ENCODE measurements at places on chromosomes 4 and X. TPM values are rescaled to one million over a fixed set of nuclear protein-coding genes. Genes with fewer than 3 reads are reported as not detected.

GRCh38 chrX:80816051-80816450 lies 6.4 kb upstream of the BRWD3 start:
- H3K4me1 ChIP-seq: no peaks in the 10 kb centered on the region
- no peak overlapping the region for H3K4me3 ChIP-seq
- DNase-seq: no peak
- no peaks in the 10 kb centered on the region for H3K27me3 ChIP-seq
- no peaks in the 10 kb centered on the region for H3K36me3 ChIP-seq

DNA sequence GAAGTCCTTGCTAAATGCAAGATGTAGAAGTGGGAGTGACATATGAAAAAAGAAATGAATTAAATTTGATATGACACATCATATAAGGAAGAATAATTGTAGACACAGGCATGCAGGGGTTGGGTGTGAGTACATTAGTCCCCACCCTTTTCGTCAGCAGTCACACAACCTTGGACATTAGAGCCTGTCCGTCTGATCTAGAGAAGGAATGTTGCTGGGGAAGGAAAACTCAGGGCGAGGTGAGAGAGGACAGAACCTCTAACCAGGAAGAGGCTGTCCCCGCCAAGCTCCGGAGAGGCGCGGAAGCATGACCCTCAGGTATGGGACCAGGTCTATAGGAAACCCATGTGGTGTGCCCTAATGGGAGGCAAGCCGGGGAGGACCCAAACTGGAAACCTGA lies 102.1 kb downstream of the RELL1 start:
- H3K4me3 ChIP-seq: no peak overlapping the region
- no peaks in the 10 kb centered on the region for H3K27me3 ChIP-seq
- no peaks in the 10 kb centered on the region for H3K36me3 ChIP-seq

DNA sequence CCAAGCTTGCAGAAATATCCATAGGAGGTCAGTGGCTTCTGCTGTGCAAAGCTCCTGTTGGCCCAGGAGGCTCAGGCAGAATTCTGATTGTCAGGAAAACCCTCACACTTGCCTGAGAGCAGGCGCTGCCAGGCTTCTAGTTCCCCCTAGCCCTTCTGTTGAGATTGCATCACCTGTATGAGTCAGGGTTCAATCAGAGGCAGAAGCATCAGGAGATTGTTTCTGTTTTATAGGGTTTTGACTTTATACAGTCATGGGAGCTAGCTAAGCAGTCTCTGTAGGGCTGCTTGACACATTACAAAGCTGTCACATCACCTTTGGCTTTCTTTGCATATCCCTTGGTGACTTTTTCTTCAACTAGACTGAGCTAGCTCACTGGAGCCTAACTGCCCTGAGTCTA lies 27.8 kb downstream of the DIPK2B start:
- no peak overlapping the region for H3K27ac ChIP-seq
- no peak for DNase-seq

- no peaks in the 10 kb centered on the region for H3K36me3 ChIP-seq
- H3K27ac ChIP-seq: no peak overlapping the region
- no peak overlapping the region for H3K4me3 ChIP-seq
- DNase-seq: no peak
- H3K4me1 ChIP-seq: no peaks in the 10 kb centered on the region
Observed at GRCh38 chrX:43096830-43097229, 318.9 kb upstream of the PPP1R2C start.

GRCh38 chr4:74487771-74488170 lies 42.8 kb downstream of the AREG start:
- peaks cover 2% of the 10 kb centered on the region for H3K27me3 ChIP-seq
- H3K27ac ChIP-seq: no peak overlapping the region
- DNase-seq: no peak
- H3K36me3 ChIP-seq: no peaks in the 10 kb centered on the region
- H3K4me1 ChIP-seq: no peaks in the 10 kb centered on the region
- no peak overlapping the region for H3K4me3 ChIP-seq

GRCh38 chr4:78562687-78563086 lies 11.1 kb downstream of the ANXA3 start:
- no peaks in the 10 kb centered on the region for H3K36me3 ChIP-seq
- DNase-seq: no peak
- no peaks in the 10 kb centered on the region for H3K4me1 ChIP-seq
- no peak overlapping the region for H3K4me3 ChIP-seq
- no peaks in the 10 kb centered on the region for H3K27me3 ChIP-seq
- no peak overlapping the region for H3K27ac ChIP-seq

DNA sequence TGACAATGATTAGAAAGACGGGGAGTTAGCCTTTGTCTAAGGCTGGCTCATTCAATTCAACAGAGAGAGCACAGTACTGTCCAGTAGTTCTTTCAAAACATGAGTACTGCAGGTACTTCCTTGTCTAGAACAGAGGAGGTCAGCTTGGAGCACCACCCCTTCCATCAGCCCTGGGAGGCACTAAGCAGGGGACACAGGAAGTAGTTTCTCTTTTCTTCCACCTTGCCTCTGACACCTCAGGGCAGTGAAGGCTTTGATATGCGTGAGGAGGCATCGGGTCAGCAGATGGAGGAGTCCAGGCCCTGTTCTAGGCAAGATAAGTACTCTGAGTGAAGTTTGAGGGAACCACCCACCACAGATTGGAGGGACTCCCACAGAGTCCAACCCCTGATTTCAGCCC lies 33.1 kb downstream of the MAGEB10 start:
- H3K4me3 ChIP-seq: no peak overlapping the region
- DNase-seq: no peak
- H3K4me1 ChIP-seq: no peaks in the 10 kb centered on the region
- no peak overlapping the region for H3K27ac ChIP-seq
- no peaks in the 10 kb centered on the region for H3K36me3 ChIP-seq

GRCh38 chrX:26442340-26442739 lies 226.4 kb downstream of the MAGEB5 start:
- no peak overlapping the region for H3K4me3 ChIP-seq
- H3K36me3 ChIP-seq: no peaks in the 10 kb centered on the region
- H3K27ac ChIP-seq: no peak overlapping the region
- H3K27me3 ChIP-seq: no peaks in the 10 kb centered on the region
- no peaks in the 10 kb centered on the region for H3K4me1 ChIP-seq

DNA sequence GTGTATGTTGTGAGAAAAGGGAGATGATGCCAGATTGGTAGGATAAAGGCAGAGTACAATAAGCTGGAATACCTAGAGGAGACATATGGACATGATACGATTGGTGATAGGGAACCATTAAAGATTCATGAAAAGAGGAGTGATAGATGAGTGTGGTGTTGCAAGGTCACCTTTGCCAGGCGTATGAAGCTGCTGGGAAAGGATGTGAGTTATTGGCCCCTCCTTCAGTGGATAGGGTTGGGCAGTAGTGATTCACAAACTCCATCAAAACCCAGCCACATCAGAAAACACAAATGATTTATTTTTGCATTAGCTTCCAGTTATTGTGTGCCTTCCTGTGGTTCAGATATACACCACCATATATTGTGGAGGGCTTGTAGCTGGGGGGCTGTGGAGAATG lies 34.3 kb downstream of the TMEM164 start:
- DNase-seq: no peak
- H3K36me3 ChIP-seq: no peaks in the 10 kb centered on the region
- peaks cover 7% of the 10 kb centered on the region for H3K4me1 ChIP-seq
- H3K27me3 ChIP-seq: no peaks in the 10 kb centered on the region

DNA sequence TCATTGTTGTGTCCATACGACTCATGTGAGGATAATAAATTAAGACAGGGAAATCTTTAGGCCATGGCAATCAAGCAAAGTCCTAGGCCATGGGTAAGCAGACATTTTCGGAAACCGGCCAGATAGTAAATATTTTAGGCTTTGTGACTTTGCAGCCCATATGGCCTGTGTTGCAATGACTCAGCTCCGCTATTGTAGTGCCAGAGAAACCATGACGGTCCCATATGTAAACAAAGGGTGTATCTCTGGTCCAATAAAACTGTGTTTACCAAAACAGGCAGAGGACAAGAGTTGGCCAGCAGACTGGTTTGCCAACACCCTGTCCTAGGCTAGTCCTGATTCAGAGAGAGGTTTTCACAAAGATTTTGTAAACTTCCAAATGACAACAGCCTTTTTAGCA lies 5.0 kb downstream of the FAM114A1 start:
- no peaks in the 10 kb centered on the region for H3K27me3 ChIP-seq
- H3K4me3 ChIP-seq: no peak overlapping the region
- no peak overlapping the region for H3K27ac ChIP-seq
- H3K4me1 ChIP-seq: peaks cover 37% of the 10 kb centered on the region

- peaks cover 4% of the 10 kb centered on the region for H3K27me3 ChIP-seq
- peaks cover 5% of the 10 kb centered on the region for H3K4me1 ChIP-seq
- DNase-seq: peak; percentile 74
- no peaks in the 10 kb centered on the region for H3K36me3 ChIP-seq
- H3K4me3 ChIP-seq: peak within 1 kb of the TSS; percentile 78
Observed at GRCh38 chrX:37349221-37350033, at the start of gene PRRG1. PRRG1 (plus strand) TSS chrX:37349364; CDS start chrX:37406250, 56,886 bp downstream.

DNA sequence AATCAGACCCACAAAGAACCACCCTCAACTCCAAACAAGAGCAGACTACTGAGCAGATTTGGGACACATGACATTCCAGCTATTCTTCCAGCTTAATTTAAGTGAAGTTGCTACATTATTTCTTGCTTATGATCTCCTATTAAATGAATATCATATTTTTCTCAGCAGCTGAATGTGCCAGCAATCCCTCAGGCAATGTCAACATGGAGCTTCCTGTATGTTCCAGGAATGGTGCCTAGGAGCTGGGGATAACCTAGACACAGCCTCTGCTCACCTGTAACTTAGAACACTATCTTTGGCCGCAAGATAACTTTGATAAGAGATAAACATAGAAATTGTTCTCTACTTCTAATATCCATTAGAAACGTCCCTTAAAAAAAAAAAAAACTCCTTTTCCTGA lies 274.4 kb upstream of the RASGEF1B start:
- no peaks in the 10 kb centered on the region for H3K36me3 ChIP-seq
- no peak overlapping the region for H3K27ac ChIP-seq
- no peaks in the 10 kb centered on the region for H3K27me3 ChIP-seq
- DNase-seq: no peak
- no peaks in the 10 kb centered on the region for H3K4me1 ChIP-seq

DNA sequence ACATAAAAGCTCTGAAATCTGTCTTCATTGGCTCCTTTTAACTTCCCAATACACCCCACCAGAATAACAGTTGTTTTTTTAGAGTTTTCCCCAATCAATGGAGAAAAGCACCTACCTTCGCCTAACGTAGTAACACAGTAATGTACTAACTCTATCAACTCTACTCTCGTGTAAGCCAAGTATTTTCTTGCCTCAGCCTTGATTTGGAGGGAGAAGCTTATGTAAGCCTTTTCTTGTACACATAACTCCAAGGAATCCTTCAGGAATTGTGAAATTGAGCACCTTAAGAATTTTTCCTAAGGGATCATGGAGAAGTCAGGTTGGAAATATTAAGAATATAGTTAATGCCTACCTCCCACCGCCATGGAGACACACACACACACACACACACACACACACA lies 181.2 kb downstream of the RAPGEF2 start:
- H3K4me1 ChIP-seq: peaks cover 38% of the 10 kb centered on the region
- no peaks in the 10 kb centered on the region for H3K27me3 ChIP-seq
- no peak for DNase-seq

The ARHGEF6 gene
- 70.5 TPM for total RNA-seq

The TENT5D gene
- total RNA-seq: not detected

The UGT2B17 gene
- total RNA-seq: not detected

The CT55 gene
- not detected for total RNA-seq

The TLR1 gene
- 2.5 TPM for total RNA-seq

The LINC00632 gene
- 56.4 TPM for total RNA-seq

The FGFR3 gene
- 0.71 TPM for total RNA-seq

Data from psoas muscle (tissue), 8 donors.